ENCODE measurements at places on chromosomes 3 and 15.

DNA sequence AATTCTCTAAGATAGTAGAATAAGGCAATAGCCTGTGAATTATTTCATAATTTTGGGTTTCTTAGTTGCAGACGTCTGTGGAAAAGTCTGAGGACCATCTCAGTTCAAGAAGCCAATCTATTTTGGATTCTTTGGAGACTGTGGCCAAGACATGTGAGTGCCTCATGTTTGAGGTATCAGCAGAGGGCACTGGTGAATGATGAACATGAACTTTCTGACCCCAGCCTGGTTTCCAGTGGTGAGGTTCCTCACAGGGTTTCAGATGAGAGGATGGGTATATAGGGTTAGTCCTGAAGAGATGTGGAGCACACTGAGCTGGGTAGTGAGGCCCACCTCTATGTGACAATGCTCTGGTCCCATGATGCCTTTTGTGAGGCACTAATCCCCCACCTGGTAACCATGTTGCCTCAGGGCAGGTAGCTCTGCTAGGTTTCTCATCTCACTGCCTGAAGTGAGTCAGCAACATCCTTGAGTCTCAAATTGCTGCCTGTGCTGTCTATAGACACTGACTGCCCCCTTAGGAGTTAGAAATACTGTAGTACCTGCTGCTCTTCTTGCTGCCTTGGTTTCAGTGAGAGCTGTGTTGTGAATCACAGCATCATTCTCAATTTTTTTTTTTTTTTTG is 32.3 kb downstream of the C3orf62 start:
- DNase-seq, result no peak

GRCh38 chr15:65829130-65829764 is 37.2 kb upstream of the DENND4A start:
- no peak for DNase-seq

DNA sequence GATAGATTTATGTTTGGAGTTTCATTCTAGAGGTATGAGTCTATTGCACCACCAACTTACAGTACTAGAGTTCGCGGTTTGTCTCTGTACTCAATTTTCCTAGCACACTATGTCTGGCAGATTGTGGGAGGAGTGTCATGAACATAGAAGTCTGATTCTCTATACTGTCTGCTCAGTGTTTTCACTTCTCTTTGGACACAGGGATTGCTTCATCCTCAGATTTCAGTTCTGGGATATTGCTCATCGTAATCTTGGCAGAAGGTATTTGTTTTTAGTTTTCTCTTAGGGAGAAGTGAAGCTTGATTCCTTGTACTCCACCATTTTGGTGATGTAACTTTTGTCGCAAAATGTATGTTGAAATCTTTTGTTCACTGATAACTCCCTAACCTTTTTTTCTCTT is 27.8 kb upstream of the AZI2 start:
- no peak for DNase-seq

GRCh38 chr15:48794697-48795134 is 16.2 kb downstream of the CEP152 start:
- no peak for DNase-seq

- DNase-seq, result no peak
These were observed 19.7 kb upstream of the CLN6 start for GRCh38 chr15:68249058-68249713.

DNA sequence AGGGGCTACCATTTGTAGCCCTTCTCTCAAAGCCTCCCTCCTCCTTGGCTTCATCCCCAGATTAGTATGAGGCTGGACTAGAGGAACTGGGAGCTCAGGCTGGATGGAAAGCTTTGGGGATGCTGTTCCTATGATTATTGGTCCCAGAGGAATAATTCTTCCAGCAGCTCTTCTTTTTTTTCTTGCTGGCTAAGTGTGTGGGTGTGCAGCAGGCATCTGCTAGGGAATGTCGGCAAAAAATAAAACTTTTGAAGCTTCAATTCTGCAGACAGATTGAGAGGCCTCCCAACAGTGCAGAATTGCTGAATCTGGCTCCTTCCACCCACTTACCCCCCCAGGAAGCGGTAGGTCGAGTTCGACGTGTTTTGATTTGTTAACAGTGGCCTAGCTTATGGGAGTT is 138.5 kb upstream of the ANKRD28 start:
- no peak for DNase-seq

GRCh38 chr15:40388941-40389823 is 6.7 kb downstream of the KNSTRN start:
- DNase-seq, result no peak

DNA sequence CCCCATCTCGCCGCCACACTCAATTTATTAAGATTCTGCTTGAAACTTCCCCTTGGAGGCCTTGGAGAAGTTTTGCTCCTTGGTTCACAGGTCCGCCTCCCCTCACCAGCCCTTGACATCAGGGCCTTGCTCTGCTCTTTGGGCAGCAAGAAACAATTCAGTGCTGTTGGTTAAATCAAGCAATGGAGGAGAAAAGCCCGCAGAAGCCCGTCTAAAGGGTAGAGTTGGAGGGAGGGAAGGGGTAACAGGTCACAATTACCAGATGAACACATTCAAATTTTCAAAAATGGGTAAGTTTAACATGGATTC is 429 bp downstream of the PARP9 start:
- DNase-seq, result peak; percentile 3

DNA sequence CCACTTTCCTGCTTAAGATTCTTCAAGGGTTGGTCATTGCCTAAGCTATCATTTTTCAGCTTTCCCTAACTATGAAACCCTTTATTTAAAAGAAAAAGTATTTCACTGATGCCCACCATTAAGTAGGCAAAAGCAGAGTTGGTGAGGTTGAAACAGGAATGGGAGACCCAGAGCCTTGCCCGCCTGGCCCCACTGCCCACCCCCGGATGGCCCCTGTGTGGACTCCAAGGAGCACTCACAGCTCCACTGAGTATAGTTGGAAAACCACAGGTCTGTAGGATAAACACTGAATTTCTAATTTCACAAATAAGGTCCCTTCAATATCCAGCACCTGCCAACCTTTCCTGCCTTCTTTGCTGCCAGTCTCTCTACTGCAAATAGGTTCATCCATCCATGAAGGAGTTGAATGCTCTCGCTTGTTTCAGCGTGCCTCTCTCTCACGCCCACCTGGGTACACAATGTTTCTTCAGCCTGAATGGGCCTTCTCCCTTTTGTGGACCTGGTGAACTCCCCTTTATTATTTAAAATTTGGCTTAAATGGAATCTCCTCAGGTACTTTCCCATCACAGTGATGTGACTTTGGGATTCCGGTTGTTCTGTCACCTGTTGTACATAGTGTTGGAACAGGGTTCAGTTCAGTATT is 8.7 kb upstream of the ACAP2 start:
- no peak for DNase-seq

DNA sequence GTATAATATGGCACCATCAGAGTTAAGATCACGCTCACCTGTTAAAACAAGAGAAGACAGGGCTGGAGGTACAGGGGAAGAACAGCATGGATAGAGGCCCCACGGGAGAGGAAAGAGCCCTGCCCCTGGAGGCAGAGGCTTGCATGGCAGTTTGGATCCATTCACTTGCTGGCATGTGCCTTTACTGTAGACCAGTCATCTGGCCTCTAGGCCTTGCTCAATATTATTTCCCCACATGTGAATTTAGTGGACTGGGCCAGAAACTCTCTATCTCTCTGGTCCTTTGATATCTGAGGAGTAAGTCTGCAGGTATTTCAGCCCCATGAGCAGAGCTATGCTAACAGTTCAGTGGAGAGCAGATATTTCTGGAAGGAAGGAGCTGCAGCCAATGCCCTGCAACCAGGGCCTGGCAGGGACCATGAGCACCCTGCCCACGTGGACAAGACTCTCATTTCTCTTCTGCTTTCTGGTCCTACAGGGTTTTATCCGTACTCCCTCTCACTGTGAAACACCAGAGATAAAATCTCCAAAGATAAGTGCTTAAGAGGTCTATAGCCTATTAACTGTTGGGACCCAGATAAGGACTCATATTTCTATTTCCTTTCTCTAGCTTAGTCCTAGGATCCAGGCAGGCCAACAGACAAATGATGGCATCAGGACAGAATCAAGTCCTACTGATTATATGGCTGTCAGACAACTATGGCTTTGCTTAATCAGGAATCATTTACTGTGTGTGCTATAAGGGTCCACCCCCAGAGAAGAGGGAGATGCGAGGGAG is 65.0 kb downstream of the CLDN11 start:
- DNase-seq, result no peak

DNA sequence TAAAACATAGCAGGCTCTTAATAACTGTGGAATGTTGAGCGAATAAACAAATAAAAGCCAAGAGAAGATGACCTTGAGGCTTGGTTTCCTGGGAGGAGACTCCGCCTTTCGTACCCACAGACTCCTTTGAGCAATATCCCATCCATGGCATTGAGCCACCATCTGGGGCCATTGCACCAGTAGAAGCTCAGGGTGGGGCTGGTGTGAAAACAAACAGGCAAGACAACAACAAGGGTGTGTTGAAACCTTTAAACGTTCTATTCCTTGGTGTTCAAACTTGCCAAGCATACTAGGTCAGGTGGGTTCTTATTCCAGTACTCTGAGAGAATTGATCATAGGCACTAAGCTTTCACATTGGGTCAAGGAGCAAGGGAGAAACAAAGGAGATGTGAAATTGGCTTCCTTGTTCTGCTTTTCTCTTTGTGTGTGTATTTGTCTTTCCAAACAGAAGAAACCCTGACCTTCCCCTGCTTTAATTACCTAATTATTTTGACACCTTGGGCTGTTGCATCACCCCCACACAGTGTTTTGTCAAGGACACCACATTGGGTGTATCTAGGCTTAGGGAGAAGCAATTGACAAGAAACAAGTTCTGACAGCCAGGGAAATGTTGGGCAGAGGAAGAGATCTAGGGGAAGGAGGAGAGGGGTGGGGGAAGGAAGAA is 105.1 kb upstream of the BCL6 start:
- no peak for DNase-seq

DNA sequence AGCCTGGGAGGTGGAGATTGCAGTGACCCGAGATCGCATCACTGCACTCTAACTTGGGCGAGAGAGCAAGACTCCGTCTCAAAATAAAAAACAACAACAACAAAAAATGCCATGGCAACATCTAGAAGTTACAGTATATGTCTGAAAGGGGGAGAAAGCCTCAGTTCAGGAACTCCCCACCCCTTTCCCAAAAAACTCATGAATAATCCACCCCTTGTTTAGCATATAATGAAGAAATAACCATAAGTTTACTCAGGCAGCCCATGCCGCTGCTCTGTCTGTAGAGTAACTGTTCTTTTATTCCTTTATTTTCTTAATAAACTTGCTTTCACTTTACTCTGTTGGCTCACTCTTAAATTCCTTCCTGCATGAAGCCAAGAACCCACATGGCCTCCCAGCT is 145.2 kb downstream of the DOCK3 start:
- no peak for DNase-seq

DNA sequence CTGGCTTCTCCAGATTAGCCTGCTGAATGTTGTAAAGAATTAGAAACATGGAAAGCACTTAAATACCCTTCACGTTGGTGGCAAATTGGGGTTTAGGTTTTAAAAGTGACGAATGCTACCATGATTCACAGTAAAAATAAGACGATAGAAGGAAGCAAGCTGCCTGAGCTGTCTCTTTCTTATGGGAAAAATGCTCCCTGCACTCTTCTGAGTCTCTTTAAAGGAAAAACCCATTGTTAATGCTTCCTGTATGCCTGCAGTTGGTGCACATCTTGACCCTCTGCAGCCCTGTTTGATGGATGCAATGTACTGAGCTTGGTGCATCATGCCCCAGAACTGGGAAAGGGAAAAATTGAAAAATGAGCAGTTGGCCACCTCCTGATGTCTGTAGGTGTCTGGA is 258.6 kb upstream of the RASGRP1 start:
- DNase-seq, result no peak

GRCh38 chr15:77722759-77723460 is 90.2 kb upstream of the LINGO1 start:
- no peak for DNase-seq

DNA sequence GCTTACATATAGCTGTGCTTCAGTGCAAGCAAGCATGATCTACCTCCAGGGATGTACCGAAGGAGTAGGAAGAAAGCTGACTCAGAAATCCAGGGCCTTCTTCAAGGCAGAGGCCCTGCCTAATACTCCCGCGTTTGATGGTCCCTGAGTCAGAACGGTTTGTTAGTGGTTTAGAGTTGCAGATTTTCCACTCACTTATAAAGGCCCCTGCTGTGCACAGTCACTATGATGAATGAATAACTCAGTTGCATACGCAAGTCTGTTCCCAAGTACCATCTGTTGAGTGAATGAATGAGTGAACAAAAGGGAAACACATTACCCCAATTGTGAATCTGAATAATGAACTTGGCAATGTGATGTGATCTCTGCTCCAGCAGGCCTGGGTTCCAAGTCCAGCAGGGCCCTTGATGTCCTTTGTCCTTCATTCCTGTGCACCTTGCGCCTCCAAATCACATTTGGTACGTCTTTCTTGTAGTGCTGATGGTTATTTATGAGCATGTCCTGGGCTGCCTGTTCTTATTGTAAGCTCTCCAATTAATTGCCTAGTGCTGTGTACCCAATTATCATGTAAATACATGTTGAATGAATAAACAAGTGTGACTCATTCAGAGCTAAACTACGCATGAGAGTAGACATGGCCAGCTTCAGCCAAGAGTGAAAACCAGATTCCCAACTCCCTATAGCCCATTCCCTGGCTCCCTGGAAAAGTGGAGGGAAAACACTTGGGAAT is 85.3 kb upstream of the LIMD1 start:
- peak; percentile 64 for DNase-seq

- DNase-seq, result no peak
These were observed 108.9 kb upstream of the ETV5 start for GRCh38 chr3:186217820-186218164.

- no peak for DNase-seq
These were observed 15.8 kb upstream of the P2RY12 start for GRCh38 chr3:151400341-151400740.

DNA sequence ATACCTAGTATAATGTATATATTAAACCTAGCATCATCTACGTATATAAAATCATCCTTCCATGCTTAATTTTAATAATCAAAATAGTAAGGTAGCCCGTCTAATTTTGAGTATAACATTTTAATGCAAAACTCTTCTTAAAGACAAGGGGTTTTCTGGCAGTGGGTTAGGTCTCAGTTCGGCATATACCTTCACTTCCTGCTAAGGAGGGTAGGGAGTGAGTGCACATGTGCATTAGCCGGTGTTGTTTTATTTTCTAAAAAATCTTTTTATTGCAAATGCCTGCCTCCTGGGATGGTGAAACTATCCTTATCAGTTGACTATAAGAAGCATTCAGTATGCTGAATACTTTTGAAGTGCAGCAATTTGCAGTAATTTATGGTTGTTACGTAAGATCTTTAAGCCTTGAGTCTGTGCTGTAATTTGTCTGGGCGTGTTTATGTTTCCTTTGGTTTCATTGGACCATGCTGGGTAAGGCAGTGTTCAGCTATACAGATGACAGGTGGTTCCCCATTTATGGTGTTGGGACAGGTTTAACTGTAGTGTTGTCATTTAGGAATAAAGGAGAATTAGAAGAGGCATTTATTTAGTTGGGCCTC is 11.7 kb downstream of the ARHGEF26 start:
- DNase-seq, result no peak

- no peak for DNase-seq
These were observed 54.2 kb upstream of the SEMA6D start for GRCh38 chr15:47663101-47663500.

DNA sequence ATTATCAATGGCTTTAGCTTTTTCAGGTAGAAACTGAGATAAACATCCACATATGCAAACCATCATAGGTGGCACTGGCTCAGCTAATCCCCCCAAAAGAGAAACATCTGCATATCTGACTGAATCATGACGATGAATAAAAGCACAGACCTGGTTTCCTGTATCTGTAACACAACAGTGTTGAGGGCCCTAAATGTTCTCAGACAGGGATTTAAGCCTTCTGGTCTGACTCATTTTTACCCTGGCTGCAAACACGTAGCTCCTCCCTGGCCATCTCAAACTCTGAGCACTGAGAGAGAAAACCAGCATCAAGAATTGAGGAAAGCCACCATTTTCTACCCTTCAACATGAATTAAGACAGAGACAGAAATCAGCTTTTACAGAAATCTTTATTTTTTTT is 35.2 kb downstream of the GLB1 start:
- DNase-seq, result no peak
